ENCODE measurements at places on chromosomes 12 and 14.

DNA sequence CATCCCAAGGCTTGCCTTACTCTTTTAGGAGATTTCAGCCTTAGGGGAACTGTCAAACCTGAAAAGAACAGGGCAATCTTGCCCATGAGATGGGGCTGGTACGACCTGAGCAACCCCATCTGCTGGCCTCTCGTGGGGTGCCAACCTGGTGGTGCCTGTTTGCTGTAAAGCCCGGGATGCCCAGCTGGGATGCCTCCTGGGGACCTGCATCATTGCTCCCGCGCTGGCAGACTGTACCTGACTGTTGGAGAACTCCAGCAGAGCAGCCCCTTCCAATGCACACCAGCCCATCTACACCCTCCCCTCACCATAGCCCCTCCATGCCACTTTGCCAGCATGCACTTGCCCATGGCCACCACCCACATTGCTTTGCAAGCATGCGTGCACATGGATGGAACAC lies 335.7 kb downstream of the RPS29 start:
- no peak for DNase-seq

GRCh38 chr12:94977766-94978468 lies 25.6 kb downstream of the NDUFA12 start:
- DNase-seq, result no peak

DNA sequence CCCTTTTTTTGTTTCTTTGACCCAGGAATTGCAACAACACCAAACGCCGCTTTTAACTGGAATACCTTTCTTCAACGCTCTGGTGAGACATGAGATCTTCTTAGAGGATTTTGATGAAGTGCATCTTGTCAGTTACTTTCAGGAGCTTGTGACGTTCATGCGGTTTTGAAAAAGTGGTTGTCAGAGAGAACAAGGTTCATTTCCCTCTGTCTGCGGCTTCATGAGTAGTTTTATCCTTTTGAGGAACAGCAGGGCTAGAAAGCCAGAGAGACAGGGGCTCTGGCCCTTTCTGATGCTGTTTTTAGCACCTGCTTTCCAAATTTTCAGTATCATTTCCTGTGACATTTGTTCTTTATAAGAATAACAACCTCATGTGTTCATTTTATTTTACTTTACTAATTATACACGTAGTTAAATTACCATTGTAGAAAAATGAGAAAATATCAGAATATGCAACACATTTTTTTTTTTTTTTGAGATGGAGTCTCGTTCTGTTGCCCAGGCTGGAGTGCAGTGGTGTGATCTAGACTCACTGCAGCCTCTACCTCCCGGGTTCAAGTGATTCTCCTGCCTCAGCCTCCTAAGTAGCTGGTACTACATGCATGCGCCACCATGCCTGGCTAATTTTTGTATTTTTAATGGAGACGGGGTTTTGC lies 61.8 kb downstream of the GLT1D1 start:
- DNase-seq, result no peak

GRCh38 chr12:47222520-47223030 lies 142.8 kb upstream of the AMIGO2 start:
- no peak for DNase-seq

DNA sequence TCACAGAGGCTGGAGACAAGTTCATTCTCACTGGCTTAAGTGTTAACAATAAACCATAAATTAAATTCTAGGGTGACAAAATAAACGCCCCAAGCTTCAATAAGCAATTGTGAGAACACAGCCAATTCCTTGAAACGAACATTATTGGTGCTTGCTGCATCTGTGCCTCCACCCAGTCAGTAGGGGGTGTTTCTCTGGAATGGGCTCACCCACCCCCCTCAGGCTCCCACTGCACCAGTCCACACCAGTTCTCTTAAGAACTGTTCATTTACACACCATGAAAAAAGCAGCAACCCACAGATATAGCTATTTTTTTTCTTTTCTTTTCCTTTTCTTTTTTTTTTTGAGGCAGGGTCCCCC lies 34.7 kb downstream of the CDC42BPB start:
- peak; percentile 50 for DNase-seq

GRCh38 chr14:100031506-100032281 lies 33.5 kb upstream of the EVL start:
- DNase-seq, result peak; percentile 99

DNA sequence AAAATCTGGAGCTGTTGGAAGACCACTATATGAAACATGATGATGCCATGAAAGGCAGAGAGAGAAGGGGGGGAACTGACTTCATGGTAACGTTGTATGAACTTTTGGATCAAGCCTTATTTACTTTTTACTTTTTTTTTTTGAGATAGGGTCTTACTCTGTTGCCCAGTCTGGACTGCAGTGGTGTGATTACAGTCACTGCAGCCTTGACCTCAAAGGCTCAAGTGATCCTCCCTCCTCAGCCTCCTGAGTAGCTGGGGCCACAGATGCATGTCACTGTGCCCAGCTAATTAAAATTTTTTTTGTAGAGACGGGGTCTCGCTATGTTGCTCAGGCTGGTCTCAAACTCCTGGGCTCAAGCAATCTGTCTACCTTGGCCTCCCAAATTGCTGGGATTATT lies 31.3 kb upstream of the CTDSP2 start:
- no peak for DNase-seq

GRCh38 chr14:67432050-67432564 lies 20.1 kb upstream of the PLEK2 start:
- no peak for DNase-seq

DNA sequence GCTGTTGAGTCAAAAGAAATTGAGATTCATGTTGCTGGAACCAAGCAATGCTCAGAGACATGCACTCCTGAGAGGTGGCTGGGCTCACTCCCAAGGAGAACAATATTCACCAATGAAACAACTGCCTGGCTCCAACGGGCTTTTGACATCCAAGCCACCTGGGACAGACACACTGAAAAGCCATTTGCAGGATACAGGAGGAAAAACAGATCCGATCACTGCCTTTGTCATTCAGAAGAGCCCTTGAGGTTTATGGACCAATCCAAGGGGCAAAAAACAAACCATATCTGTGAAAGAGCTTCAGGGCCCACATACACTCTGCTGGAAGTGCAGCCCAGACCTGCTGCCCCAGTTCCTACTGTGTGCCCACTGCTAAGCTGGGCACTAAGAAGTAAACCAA lies 277.5 kb downstream of the NUAK1 start:
- no peak for DNase-seq

GRCh38 chr12:106760184-106760531 lies 14.3 kb upstream of the RIC8B start:
- DNase-seq, result peak; percentile 57

DNA sequence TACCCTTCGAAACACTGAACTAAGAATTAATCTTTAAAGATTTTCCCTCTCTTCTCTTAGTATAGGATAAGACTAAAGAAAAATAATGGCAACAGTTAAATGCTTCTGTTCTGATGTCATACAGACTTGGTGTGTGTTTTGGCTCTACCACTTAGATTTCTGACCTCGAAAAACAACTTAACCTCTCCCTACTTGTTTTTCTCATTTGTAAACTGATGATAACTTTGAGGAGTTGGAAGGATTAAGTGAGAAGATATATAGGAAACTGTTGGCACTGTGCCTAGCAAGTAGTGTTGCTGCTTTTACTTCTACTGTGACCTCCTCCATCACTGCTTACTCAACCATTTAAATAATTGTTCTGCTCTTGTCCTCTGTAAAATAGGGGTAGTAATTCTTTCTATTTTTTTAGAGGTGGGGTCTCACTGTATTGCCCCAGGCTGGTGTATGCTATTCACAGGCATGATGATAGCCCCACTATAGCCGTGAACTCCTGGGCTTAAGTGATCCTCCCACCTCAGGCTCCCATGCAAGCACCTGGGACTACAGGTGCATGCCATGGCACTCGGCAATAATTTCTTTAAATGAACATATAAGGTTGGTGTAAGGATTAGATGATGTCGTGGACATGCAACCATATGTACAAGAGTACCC lies 22.4 kb downstream of the PALS1 start:
- peak; percentile 93 for DNase-seq

DNA sequence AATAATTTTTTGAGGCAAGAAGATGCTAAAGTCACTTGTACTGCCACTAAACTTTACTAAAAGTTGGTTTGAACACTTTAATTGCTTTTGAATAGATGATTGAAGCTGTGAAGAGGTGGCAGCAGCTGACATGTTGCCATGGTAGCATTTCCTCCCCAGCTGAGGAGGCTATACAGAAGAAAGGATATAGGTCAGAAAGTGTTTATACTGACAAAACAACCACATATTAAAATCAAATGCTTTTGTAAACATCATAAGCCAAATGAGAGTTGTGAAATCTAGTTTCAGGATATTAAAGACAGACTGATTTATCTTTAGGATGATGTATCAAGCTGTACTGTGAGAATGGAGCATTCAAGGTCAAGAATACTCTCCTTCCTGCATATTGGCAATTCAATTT lies 41.7 kb downstream of the TSPAN19 start:
- peak; percentile 51 for DNase-seq

DNA sequence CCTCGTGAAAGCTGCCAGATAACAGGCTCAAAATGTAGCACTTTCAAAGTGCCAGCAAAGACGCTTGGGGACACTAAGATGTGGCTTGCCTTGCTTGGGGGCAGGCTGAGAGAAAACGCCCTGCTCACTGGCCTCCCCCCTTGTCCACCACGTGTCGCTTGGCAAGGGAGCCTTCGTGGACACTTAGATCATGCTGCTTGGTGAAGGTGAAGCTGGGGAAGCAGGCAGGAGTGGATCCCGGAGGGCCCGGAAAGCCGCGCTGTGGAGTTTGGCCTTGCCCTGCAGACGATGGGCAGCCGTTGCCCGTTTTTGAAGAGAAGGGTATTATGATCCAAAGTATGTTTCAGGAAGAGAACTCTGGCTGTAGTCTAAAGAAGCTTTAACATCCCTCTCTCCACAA lies 53.4 kb upstream of the BDKRB2 start:
- no peak for DNase-seq

DNA sequence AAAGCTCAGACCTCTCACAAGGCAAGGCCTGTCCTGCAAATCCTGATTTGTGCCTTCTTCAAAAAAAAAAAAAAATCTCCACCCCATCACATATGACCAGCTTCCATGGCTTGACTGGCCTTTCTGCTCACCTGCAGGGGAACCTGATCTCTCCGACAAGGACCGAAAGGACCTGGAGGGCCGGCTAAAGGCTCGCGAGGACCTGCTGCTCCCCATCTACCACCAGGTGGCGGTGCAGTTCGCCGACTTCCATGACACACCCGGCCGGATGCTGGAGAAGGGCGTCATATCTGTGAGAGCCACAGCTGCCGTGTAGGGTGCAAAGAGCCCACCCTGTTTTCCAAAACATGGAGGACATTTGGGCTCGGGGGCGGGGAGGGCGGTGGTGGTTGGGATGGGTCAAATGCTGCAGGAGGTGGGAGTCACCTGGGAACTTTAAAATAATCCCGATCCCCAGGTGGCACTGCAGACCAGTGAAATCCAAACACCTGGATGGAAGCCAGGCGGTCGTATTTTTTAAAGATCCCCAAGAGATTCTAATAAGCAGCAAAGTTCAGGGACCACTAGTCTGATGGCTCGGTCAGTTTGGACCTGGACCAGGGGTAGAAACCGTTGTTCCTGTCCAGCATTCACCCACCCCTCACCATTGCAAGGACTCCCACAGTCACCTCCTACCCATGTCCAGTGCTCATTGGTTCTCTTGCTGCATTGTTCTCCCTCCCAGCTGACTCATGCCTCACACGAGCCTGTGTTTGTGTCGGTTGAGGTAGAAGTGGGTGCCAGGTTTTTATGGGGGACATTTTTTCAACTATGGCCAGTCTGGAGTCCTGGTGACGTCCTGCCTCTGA lies 44.8 kb downstream of the FOXN4 start:
- DNase-seq, result peak; percentile 71

DNA sequence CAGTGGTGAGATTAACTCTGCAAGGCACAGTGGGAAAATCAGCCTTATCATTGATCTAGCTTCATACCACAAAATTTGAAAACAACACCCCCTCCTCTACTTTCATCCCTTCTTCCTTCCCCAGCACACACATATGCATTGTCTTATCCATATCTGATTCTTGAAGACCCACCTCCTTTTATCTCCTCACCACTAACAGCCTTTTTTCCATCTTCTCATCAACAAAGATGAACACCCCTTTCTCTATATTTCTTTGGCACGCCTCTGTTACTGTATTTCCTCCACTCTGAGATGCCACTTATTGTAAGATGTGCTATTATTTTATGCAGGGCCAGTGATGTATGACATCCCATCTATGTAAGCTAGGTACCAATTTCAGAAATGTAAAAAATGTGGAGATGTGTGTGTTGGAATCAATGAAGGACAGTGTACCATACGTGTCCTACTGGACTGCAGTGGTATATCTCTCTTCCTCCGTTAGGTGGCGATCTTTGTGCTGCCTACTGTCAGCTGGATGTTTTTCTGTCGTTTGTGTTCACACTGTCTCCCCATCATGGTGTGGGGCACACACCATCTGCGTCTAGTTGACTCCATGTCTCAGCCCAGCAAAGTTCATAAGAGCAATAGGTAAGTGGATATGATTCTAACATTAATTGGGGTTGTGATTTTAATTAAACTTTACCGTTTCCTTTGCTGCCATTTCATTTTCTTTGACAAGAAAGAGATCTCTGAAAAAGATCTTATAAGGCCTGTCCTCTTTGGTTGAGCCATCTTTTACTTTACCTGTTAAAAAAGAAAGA lies 24.0 kb downstream of the CCDC38 start:
- DNase-seq, result peak; percentile 73

DNA sequence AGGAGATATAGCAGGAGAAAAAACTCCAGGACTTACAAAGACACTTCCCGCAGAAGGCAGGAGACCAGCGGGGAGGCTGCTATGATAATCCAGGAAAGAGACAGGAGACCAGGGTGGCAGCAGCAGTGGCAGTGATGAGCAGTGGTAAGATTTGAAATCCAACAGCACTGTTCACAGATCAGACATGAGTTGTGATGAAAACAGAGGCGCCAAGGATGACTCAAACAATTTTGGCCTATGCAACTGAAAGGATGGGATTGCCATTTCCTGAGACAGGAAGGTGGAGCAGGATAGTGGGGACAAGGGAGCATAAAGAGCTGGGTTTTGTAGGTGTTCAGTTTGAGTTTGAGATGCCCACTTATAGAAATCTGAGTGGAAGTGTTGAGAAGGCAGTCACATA lies 108.6 kb upstream of the DYRK2 start:
- DNase-seq, result no peak

DNA sequence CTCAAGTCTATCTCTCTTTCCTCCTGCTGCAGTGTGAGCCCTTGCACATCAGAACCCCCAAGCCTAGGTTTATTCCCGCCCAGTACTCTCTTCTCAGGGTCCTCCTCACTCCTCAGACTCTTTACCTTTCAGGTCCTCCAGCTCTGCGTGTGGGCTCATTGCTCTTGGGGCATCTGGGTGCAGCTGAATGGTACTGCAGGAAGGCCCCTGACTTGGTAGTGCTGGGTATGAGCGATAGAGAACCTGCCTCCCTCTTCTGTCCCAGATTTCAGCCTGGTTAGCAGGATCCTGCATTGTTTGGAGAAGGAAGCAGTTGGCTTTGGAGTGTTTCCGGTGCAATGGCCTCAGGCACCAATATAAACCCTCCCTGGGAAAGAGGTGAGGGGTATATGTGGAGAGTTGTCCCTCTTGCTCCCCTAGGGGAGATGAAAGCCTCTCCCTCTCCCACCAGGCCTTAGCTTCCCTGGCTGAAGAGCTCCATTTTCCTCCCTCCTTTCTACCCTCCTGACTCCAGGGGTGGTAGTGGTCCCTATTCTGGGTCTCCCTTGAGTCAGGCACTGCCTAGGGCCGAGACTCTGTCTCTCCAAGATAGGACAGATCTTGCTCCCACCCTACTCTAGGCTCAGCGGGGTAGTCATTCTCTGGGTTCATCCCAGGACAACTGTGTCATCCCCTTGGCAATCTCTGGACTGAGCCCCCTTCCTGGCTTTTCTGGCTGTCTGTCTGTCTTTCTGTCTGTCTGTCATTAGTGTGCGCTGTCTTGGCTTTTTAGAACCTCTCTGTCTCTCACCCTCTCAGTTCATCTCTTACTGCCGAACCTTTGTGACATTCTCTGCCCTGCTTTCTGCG lies 3.8 kb downstream of the LRP1 start:
- DNase-seq, result no peak

- DNase-seq, result no peak
These were observed 6.2 kb upstream of the KRT2 start for GRCh38 chr12:52658196-52658595.
